ENCODE measurements at places on chromosomes 11 and 22.

DNA sequence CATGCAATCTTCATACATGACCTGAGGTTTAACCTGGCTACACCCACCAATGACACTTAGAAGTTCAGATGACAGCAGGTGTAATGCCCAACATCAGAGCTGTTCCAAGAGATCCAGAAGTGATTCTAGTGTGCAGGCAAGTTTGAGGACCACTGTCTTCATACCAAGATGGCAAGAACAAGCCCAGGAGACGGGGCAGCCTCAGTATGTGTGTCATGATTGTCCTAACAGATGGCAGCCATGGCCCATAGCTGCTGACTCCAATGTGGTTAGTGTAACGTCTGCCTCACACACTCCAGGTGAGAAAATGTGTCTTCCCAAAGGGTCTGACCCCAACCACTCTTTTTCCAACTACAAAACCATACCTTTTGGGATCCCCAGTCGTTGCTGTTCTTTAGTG lies 97.3 kb downstream of the ETS1 start:
- no peaks in the 10 kb centered on the region for H3K27me3 ChIP-seq
- peaks cover 68% of the 10 kb centered on the region for H3K4me1 ChIP-seq
- H3K4me3 ChIP-seq = no peak overlapping the region
- no peak for DNase-seq
- H3K27ac ChIP-seq = no peak overlapping the region

- H3K4me1 ChIP-seq = no peaks in the 10 kb centered on the region
- no peaks in the 10 kb centered on the region for H3K27me3 ChIP-seq
- DNase-seq = no peak
- H3K4me3 ChIP-seq = no peak overlapping the region
- no peaks in the 10 kb centered on the region for H3K36me3 ChIP-seq
Observed at GRCh38 chr11:103700622-103701021, 335.8 kb upstream of the DDI1 start.

DNA sequence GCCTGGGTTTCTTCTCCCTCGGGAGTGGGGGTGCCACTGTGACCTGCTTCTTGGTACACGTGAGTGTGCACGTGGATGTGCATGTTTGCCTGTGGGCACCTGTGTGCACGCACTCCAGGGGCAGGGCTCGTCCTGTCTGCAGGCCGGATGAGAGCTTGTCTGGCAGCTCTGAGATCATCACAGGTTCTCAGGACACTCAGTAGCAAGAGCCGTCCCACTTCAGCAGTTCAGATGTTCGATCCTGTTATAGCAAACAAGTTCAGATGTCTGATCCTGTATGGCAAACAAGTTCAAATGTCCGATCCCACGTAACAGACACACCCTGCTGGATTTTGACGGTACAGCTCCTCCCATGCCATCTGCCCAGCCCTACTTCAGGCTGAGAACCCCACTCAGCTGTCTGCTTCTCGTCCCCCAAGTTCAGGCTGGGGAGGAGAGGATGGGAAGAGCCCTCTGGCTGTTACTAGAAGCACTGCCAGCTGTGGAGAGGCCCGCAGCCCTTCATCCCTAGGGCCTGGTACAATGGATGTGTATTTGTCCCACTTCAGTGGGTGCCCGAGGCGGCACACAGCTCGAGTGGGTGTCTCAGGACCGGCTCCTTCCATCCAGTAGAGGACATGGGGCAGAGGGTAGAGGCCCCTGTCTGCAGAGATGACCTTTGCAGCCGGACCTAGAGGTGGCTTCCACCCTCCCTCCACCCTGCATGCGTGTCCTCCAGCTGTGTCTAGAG lies 1126.9 kb downstream of the BRD1 start:
- DNase-seq = no peak
- H3K27me3 ChIP-seq = no peaks in the 10 kb centered on the region
- no peak overlapping the region for H3K4me3 ChIP-seq
- H3K27ac ChIP-seq = no peak overlapping the region
- no peaks in the 10 kb centered on the region for H3K4me1 ChIP-seq

DNA sequence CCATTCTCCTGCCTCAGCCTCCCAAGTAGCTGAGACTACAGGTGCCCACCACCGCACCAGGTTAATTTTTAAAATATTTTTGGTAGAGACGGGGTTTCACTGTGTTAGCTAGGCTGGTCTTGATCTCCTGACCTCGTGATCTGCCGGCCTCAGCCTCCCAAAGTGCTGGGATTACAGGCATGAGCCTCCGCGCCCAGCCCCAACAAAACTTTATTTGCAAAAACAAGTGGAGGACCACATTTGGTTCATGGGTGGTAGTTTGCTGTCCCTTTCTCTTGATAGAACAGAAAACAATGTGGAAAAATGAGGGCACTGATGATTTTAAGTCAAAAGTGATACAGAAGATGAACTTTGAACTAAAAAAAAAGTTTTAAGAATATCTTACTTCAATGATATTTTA lies 121.8 kb upstream of the SERPIND1 start:
- no peak for DNase-seq
- H3K27ac ChIP-seq = no peak overlapping the region
- no peak overlapping the region for H3K4me3 ChIP-seq
- H3K27me3 ChIP-seq = no peaks in the 10 kb centered on the region

- H3K27ac ChIP-seq = no peak overlapping the region
- no peaks in the 10 kb centered on the region for H3K36me3 ChIP-seq
- DNase-seq = no peak
- H3K4me1 ChIP-seq = no peaks in the 10 kb centered on the region
Observed at GRCh38 chr11:133816146-133816870, 29.0 kb downstream of the SPATA19 start.

All from heart left ventricle (tissue), 16 donors.